ENCODE measurements at places on chromosomes 13 and 19.

DNA sequence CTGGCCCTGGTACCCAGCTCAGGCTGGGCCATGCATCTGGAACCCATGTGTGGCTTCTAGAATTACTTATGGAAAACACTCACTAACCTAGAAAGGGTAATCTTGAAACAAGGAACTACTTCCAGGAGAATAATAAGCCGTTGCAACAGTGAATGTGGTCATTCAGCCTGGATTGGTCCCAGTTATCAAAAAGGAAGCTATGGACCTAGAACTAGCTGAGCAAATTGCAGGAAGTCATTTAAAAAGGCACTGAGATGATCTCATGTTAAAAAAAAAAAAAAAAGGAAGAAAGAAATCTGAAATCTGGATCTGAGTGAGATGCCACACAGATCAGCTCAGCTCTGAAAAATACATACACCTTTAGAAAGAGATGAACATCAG is 59.6 kb downstream of the DCT start:
- no peak for DNase-seq

DNA sequence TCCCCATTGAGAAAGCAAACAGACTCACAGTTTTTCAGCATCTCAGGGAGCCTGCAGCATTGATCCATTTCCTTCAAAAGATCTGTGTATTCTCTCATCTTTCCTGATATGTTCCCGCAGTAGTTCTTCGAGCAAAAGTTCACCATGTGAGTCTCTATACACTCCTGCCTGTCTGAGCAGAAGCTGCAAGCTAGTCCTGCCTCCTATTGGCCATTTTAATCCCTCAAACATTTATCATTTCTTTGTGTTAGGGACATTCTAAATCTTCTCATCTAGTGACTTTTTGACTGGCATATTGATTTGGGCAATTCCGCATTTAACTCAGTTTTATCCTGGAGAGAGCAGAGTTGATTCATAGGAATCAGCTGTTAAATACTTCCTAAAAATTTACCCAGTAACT is 660.4 kb upstream of the KLF12 start:
- no peak for DNase-seq

DNA sequence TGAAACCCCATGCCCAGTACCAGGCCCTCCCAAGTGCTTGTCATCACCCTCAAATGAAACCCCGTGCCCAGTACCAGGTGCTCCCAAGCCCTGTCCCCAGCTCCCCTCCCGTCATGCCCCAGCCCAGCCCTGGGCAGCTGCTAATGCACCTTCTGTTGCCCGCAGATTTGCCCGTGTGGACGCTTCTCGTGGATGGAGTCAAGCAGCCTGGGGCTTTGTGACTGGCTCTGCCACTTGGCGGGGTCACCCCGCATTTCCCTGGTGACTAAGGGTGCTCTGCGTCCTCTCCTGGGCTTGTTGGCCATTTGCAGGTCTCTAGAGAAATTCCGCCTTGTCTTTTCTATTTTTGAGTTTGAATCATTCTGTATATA is 82.7 kb downstream of the ATP11A start:
- DNase-seq = no peak

- DNase-seq = no peak
These were observed 20.5 kb downstream of the IQCN start for GRCh38 chr19:18253716-18254115.

DNA sequence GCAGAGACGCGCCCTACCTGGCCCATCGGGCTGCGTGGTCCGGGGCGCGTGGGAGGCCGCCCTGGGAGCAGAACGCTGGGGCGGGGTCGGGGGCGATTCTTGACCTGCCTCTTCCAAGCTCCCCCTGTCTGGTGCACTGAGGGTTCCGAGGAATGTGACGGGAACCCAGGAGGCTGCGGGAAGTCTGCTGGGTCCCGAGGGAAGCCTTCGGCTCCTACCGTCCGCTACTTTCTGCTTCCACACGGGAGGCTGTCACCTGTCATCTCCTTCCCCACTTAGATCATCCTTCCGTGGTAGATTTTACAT is 781 bp upstream of the SPRYD7 start:
- DNase-seq = no peak

All from activated CD4-positive, alpha-beta T cell treated with anti-CD3 and anti-CD28 coated beads, Interleukin-2, amount 50 U/mL, for 1 hour (primary cell).